NCI-H1436 (cell line): ENCODE measurements at places on chromosomes 5 and 9.
A peak's percentile ranks its signal among the peaks of the same experiment; 100 is the strongest.

DNA sequence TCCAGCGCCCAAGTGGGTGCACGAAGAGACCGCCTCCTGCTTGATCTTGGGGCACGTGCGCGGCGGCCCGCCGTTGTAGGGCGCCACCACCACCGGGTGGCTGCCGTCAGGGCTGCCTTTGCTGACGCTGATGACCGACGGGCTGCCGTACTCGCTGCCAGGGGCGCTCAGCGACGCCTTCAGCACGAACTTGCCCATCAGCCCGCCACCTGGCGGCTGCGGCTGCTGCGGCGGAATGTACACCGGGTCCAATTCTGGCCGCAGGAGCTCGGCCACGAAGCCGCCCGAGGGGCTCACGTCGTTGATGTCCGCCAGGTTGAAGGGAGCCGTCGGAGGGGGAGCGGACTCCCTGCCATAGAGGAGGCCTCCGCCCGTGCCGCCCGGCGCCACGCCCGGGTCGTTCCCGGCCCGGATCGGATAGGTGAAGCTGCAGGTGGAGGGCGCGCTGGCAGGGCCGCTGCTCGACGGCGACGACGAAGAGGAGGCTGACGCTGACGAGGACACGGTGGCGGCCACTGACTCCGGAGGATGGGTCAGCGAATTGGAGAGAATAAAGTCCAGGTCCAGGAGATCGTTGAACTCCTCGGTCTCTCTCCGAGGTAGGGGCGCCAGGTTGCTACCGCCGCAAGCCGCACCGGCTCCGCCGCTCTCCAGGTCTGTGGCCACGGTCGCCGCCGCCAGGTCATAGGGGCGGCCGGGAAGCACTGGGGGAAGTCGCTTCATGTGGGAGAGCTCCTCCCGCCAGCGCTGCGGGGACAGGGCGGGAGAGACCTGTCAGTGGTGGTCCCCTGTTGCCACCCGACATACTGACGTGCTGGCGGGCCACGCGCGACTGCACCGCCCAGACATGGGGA lies 1.8 kb downstream of the KLF4 start:
- peak; percentile 67 for DNase-seq

GRCh38 chr5:146051678-146052077 lies 53.7 kb downstream of the PLAC8L1 start:
- DNase-seq, result no peak

- no peak for DNase-seq
Observed at GRCh38 chr9:93669116-93669957, 93.0 kb downstream of the PHF2 start.

GRCh38 chr9:114137831-114138230 lies 17.5 kb upstream of the COL27A1 start:
- no peak for DNase-seq

DNA sequence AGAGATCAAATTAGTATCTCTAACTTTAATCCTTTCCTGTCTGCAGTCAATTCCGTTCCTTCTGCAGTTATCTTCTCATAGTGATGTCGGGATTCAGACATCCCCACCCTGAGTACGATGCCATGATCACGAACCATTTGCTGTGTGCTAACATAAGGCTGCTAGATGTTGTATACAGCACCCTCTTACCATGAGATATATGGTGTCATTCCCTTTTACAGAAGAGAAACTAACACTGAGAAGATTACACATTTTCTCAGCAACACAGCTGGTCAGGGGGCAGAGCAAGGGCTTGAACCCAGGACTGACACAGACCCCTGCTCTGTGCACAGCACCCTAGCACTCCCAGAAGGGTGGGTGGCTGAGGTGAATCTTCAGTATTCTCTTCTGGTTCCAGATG lies 46.9 kb upstream of the HSD17B4 start:
- DNase-seq, result no peak

DNA sequence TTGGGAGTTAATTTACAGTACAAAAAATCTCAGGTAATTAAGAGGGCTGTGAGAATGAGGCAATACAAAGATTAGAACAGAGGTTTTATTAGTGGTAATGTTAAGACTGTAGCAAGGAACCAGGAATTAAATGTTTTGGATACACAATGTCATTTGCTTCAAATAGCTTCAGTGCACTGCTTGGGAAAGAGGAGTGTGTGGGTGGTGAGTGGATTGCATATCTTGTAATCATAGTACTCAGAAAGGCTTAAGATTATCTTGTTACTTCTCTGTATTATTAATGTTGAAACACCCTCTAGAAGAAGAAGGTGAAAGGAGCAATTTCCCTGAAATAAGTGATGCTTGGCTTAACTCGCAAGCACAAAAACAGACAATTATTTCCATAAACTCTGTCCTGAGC lies 21.0 kb upstream of the TBCA start:
- no peak for DNase-seq
